Activated T-helper 2 cell treated with anti-CD3 and anti-CD28 coated beads, Interferon-gamma antibody, Interleukin-2, Interleukin-4, amounts not matched to agents 10 μg/mL and 5 μg/mL and 100 μg/mL, durations not matched to agents 14 hours and 24 hours and 36 hours (primary cell): ENCODE measurements at places on chromosomes 2 and 18. TPM values are rescaled to one million over a fixed set of nuclear protein-coding genes. Genes with fewer than 3 reads are reported as not detected.

Gene ITGA6
- 0.11 and 0.25 TPM in 2 replicates for total RNA-seq

Gene SMIM21
- not detected in 2 replicates for total RNA-seq

DNA sequence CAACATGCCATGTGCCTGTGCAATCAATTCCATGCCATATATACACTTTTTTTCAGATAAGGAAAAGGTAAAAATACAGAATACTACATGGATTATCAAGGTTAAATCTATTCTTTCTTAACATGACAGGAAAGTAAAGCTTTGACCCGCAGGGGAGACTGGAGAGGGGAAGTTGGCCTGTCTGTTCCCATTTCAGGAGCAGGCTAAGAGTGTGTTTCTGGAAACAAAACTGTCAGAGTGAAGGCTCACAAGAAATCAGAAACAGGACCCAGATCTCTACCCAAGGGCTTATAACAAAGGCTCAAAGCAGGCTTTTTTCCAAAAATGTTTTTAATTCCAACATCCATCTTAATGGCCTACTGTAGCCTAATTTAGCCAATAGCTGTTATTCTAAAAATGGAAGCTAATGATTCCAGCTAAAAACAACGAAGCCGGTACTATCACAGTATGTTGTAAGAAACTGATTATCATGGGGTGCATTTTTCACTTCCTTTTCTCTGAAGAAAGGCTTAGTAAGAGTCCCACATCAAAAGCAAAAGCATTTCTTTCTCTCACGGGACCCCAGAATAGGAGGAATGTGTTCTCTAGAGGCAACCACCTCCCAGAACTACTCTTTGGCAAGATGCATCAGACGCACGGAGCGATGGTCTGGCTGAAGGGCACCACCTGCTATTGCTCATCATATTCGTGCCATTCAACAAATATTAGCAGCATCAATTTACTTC is 41.4 kb downstream of the FECH start:
- H3K27ac ChIP-seq = no peak overlapping the region
- H3K27me3 ChIP-seq = peaks cover 2% of the 10 kb centered on the region
- DNase-seq = no peak
- H3K36me3 ChIP-seq = no peaks in the 10 kb centered on the region

DNA sequence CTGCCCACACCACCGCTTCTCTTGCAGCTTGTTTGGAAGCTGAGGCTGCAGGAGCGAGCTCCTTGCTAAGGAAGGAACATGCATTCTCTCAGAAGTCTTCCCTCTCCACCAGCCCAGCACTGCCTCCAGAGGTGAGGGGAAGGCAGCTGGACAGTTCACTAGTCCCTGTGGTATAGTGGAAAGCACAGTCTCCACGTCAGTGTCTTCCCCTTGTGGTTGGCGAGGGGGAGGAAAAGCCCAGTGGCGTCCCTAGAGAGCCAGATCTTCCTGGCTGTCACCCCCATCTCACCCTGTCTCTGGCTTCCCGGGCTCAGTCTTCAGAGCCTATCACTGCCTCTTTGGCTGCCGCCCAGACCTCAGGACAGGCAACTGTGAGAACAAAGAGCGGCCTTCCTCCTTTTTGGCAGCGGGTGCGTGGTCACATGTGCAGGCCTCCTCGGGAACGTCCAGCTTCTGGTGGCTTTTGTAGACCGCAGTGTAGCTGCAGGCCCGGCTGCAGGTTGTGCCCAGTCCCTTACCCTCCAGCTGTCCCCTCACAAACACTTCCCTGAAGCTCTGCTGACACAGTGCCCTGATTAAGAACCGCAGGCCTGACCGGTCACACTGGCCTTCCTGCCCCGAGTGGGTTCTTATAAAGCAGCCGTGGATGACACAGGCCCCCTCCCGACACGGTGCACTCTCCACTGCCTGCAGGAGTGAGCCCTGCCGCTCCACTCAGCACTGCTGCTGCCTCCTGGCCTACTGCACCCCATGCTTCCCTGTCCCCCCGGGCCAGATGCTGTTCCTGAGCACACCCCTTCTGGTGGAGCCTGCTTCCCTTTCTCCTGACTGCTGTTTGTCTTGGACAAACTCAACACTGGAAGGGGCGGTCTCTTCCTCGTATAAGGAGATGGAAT is 90.9 kb downstream of the RNF144A start:
- no peaks in the 10 kb centered on the region for H3K27me3 ChIP-seq
- H3K4me1 ChIP-seq = peaks cover 9% of the 10 kb centered on the region
- no peak overlapping the region for H3K27ac ChIP-seq

DNA sequence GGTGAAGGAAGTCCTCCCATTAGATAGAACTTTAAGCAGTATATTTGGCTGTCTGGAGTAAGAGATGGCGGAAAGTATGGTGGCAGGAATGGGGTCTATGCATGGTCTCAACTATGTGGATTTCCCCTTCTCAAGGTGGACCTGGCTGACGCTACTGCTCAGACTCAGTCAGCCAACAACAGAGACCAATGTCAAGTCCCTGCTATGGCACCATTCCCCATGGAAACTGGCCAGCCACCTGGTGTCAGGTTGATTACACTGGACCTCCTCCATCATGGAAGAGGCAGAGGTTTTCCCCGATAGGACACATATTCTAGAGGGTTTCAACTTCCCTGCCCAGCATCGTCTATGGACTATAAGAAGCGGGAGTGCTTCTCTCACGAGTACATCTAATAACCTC is 8.6 kb upstream of the FAHD2A start:
- H3K27ac ChIP-seq = no peak overlapping the region
- H3K4me3 ChIP-seq = no peak overlapping the region
- H3K27me3 ChIP-seq = no peaks in the 10 kb centered on the region
- peaks cover 2% of the 10 kb centered on the region for H3K4me1 ChIP-seq
